Type B pancreatic cell (in vitro differentiated cells): ENCODE measurements at places on chromosomes 12 and 14. TPM values are rescaled to one million over a fixed set of nuclear protein-coding genes. Genes with fewer than 3 reads are reported as not detected.

FAM181A gene
- 1.2 TPM in 1 of 2 replicates, not detected in the other for total RNA-seq

MGAT4C gene
- total RNA-seq: 6.3 and 8.0 TPM in 2 replicates

- no peak for DNase-seq
These were observed 1.5 kb upstream of the OTX2 start for GRCh38 chr14:56811593-56812363.

DNA sequence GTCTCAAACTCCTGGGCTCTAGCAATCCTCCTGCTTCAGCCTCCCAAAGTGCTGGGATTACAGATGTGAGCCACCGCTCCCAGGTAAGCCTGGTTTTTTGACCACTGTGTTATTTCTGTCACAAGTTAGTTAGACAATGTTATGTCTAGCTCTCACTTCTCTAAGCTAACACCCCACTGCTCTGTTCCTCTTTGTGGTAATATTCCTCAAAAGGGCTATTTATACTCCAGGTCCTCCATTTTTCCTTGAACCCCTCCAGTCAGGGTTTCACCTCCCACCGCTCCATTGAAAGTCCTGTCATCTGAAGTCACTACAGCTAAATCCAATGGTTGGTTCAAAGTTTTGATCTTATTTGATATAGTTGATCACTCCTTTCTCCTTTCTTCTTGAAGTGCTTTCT, 5.1 kb downstream of the IRAK3 start:
- DNase-seq: no peak

DNA sequence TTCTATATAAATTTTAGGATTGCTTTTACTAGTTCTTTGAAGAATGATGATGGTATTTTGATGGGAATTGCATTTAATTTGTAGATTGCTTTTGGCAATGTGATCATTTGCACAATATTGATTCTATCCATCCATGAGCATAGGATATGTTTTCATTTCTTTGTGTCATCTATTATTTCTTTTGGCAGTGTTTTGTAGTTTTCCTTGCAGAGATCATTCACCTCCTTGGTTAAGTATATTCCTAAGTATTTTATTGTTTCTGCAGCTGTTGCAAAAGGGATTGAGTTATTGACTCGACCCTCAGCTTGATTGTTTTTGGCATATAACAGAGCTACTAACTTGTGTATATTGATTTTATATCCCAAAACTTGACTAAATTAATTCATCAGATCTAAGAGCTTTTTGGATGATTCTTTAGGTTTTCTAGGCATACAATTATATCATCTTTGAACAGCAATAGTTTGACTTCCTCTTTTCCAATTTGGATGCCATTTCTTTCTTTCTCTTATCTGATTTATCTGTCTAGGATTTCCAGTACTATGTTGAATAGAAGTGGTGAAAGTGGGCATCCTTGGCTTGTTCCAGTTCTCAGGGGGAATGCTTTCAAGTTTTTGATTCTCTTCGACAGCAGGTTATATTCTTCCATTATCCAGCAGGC, 668.1 kb downstream of the SLC16A7 start:
- no peak for DNase-seq

DNA sequence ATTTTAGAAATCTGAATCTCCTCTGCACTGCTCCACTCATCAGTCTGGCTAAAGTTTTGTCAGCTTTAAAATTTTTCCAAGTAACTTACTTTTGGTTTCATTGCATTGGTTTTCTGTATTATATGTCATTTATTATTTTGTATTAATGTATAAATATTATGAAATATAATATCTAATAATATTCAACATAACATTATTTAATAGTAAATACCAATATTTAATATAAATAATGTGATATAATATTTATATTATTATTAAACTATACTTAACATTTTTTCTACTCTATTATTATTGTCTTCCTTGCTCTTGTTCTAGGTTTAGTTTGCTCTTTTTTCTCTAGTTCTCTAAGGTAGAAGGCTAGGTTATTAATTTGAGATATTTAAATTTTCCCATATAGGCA, 512.1 kb downstream of the AACS start:
- no peak for DNase-seq

IQSEC3 gene
- 3.7 and 4.2 TPM in 2 replicates for total RNA-seq

GRCh38 chr14:70779667-70780066, 29.6 kb downstream of the MAP3K9 start:
- DNase-seq: no peak

GRCh38 chr14:50489851-50490250, 42.5 kb downstream of the MAP4K5 start:
- DNase-seq: no peak

DNA sequence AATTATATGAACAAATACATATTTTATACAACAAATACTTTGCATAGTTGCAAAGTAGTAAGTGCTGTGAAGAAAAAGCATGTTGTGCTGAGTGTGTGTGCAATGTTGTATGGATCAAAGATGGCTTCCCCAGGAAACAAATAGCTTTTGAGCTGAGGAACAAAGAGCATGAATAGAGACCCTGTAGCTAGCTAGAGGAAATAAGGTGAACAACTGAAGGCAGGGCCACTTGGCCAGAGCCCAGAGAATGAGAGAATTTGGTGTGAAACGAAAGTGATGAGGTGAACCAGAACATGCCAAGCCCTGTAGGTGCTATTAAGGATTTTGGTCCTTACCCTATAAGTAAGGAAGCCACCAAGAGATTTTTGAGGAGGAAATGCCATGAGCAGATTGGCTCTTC, 17.1 kb downstream of the DYRK2 start:
- DNase-seq: no peak

TAS2R10 gene
- total RNA-seq: 0.36 and 1.7 TPM in 2 replicates

DNA sequence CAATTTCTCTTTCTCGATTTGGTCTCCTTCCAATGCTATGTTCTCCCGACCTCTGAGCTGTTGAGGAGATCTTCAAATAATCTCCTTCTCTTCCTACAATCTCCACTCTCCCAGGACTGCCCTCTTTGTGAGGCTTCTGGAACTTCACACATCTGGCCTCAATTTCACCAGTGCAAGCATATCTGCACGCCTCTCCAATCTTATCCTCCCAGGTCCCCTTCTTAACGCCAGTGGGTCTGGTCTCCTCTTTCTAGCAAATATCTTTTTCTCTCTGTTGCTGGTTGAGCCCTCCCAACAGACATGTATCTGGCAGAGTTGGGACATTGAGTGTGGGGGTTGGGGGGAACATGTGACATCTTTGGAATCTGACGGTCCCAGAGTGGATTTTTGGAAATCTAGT, 17.9 kb downstream of the RTL1 start:
- DNase-seq: no peak

GRCh38 chr12:71721783-71722505, 32.7 kb upstream of the RAB21 start:
- no peak for DNase-seq

- no peak for DNase-seq
These were observed 465.5 kb upstream of the ATP2B1 start for GRCh38 chr12:90174198-90174510.

GRCh38 chr12:62707939-62708338, 227.0 kb downstream of the PPM1H start:
- no peak for DNase-seq

SYNDIG1L gene
- total RNA-seq: 0.36 and 0.71 TPM in 2 replicates

GRCh38 chr12:113693693-113694092, 222.0 kb upstream of the LHX5 start:
- no peak for DNase-seq

DNA sequence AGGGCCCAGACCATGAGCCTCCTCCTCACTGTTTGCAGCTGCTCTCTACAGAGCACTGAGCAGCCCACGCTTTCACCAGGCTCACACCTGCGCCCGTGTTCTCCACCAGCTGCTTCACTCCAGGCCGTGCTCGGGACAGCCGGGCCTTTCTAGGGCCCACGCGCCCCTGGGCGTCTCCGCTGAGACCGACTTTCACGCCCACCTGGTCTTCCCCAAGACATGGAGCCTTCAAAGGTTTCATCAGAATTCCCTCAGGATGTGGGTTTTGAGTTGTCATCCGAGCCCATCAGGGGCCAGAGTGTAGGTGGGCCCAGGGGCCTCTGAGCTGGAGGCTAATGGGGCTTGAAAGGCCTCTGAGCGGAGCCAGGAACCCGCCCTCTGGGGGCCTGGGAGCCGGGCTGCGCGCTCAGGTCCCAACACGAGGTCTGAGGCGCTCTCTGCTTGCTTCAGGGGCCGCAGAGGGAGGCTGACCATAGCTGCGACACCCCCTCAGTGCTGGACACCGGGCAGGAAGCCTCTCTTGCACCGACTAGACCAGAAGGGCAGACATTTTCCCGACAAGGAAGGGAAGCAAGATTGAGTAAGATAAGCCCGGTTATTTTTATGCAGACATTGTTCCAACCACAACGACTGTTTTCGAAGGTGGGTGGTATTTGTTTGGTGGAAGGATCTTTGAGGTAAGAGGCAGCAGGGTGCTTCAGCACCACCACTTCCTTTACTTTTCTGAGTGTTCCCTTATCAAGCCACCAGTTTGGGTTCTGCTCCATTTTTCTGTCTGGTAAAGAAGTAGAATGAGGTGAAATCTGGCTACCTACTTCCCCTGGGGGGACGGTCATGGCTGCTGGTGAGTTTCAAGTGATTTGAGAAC, 125.0 kb upstream of the FUT8 start:
- no peak for DNase-seq

GRCh38 chr14:74670726-74671411, 42.0 kb downstream of the AREL1 start:
- no peak for DNase-seq

DNA sequence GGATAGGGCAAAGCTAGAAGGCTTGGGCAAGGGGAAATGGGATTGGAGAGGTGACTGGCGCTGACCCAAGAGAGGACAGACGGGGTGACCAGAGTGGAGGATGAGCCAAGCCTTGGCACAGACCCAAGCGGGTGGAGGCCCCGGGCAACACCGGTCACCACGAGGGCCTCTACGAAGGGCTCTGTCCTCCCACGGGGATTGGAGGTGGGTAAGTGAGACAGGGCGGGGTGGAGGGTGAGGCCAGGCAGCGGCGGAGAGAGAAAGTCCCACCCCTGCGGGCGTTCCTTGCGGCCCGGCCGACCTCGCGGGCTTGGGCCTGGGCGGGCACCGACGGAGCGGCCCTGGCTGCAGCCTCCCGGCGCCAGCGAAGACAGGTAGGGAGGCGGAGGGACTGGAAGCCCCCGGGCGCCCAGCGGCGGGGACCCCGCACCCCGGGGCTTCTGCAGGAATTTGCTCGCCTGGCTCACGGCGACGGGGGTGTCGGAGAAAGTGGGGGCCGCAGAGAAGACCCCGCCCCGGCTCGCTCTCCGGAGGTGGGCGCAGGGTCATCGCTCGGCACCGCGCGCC, at the start of gene PAPLN:
PAPLN (plus strand) TSS at position 288 of the 567 bp plus-strand sequence. CDS start 2,273 bp downstream, outside the sequence.
- DNase-seq: no peak

MAP3K9 gene
- total RNA-seq: 14.9 and 27.4 TPM in 2 replicates

- DNase-seq: no peak
These were observed 8.4 kb downstream of the FAM186A start for GRCh38 chr12:50387972-50388478.
